ENCODE measurements at places on chromosomes 11 and 22.

GRCh38 chr11:117973503-117973860 lies 12.7 kb upstream of the IL10RA start:
- no peak for DNase-seq

- DNase-seq, result no peak
Measured at GRCh38 chr22:50657925-50658324, 14.7 kb upstream of the SHANK3 start.

DNA sequence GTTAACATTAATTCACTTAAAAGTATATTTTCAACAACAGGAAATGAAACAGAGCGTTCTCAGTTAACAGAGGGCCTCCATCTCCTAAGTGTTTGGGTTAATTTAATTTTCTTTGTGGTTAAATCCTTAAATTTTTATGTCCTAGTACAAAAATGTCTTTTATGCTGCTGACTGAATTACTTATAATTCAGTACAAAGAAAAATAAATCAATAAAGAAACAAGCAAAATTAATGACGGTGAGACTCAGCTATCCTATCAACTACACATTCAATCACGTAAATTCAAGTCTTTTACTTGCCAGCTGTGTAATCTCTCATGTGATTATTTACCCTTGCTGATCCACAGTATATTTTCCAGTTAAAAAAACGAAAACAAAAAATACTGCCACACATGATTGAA lies 81.4 kb downstream of the BBOX1 start:
- DNase-seq, result no peak

DNA sequence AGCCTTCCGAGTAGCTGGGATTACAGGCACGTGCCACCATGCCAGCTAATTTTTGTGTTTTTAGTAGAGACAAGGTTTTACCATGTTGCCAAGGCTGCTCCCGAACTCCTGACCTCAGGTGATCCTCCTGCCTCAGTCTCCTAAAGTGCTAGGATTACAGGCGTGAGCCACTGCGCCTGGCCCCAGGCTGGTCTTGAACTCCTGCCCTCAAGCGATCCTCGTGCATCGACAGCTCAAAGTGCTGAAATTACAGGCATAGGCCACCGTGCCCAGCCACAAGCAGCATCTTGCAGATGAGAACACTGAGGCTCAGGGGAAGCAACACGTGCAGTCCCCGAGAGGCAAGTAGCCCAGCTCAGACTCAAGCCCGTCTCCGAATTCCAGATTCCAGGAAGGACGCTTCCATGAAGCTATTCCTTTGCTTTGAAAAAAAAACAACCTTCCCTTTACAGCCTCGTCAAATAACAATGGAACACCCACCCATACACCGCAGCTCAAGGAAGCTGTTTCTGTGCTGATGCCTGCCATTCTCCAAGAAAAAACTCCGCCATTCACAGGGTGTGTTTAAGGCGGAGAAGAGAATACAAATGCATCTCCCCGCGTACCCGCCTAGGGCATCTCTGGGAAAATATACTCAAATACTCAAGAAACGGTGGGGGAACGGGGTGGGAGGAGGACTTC lies 34.5 kb upstream of the PDGFB start:
- no peak for DNase-seq

- DNase-seq, result no peak
Measured at GRCh38 chr22:28892175-28892731, 8.9 kb downstream of the ZNRF3 start.

DNA sequence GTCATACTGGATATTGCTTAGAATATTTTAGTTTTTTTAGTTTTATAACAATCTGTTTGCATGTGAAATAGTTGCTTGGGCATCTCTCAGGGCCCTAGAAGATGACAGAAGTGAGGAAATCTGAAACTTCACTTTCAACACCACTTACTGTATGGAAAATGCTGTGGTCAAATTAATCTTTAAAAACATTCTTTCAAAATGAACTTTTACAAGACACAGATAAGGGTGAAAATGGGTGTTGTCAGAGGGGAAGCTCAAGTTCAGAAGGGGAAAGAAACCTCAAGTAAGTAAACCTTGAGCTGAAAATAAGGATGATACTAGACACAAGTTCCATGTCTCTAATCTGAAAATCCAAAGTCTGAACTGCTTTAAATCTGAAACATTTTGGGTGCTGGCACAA lies 1840.1 kb upstream of the RAG2 start:
- DNase-seq, result no peak

DNA sequence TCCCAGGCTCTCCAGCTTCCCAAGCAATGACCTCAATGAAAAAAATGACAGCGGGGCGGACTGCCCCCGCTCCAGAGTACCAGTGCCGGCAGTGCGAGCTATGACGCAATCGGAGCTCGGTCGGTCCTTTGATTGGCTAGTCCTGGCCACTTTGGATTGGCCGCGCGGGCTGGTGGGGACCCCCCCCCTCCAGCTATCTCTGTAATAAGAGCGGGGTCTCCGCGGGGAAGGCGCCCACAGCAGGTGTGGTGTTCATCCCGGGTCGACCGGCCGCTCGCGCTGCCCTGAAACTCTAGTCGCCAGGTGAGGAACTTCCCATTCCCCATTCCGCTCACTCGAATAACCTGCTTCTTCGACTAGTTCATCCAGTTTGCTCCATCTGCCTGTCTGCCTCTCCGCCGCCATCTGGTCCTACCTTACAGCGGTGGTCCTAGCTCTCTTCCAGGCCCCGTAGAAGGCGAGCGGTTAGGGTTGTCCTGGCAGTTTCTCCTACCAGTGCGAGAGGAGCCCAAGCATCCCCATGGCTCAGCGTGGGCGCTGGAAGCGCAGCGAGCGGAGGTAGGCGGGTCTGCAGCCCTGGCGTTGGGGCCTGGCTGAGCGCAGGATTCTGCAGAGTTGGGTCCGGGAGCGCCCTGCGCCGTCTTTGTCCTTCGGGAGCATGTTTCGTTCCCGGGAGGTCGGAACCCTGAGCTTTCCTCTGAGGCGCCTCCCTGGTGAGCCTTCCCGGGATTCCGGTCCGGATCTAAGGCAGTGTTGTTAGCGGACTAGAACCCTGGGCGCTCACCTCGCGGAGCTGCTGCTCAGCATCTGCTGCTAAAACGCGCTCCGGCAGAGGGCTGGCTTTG lies at the start of gene CALCB:
Gene CALCB (plus strand): TSS at position 233 of the 845 bp plus-strand sequence. CDS start 1,126 bp downstream, outside the sequence.
- DNase-seq, result no peak
